ENCODE measurements at places on chromosomes 11 and 22.

GRCh38 chr11:12888525-12889158, 120.5 kb upstream of the RASSF10 start:
- DNase-seq, result peak; percentile 73

DNA sequence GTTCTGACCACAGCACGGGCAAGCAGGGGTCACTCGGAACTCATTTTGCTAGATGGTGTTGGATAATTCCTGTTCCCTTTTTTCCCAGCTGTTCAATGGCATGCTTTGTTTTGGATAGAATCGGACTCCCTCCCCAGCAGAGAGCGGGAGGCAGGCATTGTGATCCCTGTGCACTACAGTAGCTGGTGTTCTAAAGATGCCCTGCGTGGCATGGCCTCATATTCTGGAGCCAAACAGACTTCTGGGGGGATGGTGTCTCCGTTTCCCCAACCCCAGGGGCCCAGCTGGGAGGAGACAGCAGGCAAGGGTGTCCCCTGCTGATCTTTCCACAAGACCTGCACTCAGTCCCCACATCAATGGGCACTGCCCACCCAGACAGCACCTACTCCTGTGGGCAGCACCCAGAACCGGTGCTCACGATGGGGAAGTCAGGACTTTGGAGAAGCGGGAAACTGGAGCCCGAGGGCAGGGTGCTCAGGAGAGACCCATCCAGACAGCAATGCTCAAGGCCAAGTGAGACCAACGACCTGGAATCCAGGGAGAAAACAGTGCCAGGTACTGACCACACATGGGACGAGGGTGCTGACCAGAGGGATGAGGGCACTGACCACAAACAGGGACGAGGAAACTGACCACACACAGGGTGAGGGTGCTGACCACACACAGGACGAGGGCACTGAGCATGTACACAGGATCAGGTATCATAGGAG, 934.9 kb downstream of the BRD1 start:
- DNase-seq, result no peak

DNA sequence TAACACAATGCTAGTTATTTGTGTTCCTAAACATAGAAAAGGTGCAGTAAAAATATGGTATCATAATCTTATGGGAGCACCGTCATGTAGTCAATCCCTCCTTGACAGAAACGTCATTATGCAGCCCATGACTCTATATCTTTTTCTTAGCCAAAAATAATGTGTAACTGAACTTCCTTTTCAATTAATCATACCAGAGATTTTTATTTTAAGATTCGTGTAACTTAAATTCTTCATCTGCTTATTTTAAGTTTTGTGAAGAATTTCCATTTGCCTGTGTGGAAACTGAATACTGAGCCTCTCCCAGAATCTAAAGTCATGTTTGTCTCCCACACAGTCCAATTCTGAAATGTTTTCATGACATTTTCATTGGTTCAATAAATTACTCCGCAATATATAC, 699.1 kb downstream of the KCNA4 start:
- no peak for DNase-seq

GRCh38 chr11:46678741-46679130, 21.7 kb downstream of the ARHGAP1 start:
- DNase-seq, result no peak

DNA sequence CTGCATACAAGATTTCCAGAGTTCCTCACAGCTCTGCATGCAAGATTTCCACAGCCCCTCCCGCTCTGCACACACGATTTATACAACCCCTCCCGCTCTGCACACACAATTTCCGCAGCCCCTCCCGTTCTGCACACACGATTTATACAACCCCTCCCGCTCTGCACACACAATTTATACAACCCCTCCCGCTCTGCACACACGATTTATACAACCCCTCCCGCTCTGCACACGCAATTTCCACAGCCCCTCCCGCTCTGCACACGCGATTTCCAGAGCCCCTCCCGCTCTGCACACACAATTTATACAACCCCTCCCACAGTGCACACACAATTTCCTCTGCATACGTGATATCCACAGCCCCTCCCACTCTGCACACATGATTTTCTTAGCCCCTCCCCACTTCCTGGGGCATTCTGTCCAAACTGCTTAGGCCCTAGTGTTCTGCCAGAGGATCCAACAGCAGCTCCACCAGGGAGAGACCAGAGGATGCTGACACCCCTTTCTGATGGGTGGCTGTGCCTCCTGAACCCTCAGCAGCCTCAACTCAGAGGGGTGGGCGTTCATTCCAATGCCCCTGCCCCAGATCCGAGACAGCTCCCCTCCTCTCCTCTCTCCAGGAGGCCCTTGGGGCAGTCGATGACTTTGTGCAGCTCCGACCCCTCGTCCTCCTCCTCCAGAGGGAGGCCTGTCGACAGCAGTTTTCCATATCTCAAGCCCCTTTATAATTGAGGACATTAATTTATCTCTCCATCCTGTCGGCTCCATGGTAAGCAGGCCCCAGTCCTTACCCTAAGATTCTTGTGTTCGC, 671.7 kb downstream of the BRD1 start:
- no peak for DNase-seq

- no peak for DNase-seq
These were observed 778 bp downstream of the KDELR3 start for GRCh38 chr22:38468443-38469305.

GRCh38 chr22:21054714-21055563, 9.2 kb downstream of the LRRC74B start:
- no peak for DNase-seq

DNA sequence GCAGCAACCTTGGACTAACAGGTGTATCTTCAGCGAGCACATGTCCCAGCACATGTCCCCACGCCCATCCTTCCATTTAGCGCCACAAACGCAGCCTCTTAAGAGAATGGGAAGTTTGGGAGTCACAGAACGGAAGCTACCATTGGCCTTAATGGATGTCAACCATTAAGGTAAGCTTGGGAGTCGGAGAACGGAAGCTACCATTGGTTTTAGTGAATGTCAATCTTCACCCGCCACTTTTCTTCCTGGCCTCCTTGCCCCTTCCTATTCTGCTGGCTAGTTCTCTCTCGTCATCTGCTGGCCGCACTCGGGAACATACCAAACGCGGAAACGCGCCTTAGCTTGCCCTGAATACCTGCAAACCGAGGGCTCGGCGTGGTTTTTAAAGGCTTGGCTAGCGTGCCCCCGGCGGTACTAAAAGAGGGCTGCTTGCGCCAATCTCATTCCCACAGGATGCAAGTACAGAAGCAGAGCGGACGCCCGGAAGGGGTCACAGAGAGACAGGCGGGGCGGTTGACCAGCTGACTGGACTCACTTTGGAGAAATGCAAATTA, 24.3 kb downstream of the GLYATL1 start:
- no peak for DNase-seq

DNA sequence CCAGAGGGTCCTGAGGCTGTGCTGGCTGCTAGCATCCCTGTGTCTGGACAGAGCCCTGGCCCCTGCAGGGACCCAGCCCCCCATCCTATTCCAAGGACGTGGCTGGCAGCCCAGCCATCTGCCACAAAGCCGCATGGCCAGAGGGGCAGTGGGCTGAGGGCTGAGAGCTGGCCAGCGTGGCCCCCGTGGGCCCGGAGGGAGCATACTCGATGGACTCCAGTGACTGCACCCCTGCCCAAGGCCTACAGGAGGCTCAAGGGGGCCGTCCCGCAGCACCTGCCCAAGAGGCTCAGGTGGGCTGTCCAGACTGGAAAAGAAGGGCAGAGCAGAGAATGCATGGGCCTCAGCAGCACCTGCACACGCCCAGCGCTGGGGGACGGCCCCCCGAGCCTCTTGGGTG, 13.1 kb downstream of the TSPAN4 start:
- DNase-seq, result no peak

DNA sequence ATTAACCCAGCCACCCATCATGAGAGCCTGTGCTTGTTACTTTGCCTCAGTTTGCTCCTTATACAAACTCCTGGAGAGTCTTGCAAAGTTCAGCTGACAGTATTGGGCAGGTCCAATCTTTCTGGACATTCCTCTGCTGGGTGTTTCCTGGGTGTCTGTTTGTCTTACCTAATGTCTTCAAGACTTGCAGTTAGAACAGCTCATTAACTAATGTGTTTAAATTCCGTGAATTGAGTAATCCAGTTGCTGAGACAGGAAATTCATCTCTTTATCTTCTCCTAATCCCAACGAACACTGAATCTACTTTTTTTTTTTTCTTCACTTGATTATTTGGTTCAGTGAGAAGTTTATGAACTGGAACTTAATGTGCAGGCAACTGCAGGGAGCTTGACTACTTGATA, 20.6 kb downstream of the BCO2 start:
- no peak for DNase-seq

DNA sequence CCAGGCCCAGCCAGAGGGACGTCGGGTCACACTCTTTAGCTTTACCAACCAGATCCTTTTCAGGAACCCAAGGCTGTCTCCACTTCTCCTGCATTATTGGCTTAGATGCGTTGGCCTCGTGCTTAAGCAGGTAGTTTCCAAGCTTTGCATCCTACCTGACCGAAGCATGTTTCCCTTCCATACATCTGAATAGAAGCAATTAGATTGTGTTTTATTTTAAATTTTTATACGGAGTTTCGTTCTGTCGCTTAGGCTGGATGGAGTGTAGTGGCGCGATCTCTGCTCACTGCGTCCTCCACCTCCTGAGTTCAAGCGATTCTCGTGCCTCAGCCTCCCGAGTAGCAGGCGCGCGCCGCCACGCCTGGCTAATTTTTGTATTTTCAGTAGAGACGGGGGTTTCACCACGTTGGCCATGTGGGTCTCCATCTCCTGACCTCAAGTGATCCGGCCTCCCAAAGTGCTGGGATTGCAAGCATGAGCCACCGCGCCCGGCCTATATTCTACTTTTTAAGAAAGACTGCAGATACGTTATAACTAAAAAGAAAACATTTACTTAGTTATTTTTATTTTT, 677 bp downstream of the DYNC2H1 start:
- no peak for DNase-seq

DNA sequence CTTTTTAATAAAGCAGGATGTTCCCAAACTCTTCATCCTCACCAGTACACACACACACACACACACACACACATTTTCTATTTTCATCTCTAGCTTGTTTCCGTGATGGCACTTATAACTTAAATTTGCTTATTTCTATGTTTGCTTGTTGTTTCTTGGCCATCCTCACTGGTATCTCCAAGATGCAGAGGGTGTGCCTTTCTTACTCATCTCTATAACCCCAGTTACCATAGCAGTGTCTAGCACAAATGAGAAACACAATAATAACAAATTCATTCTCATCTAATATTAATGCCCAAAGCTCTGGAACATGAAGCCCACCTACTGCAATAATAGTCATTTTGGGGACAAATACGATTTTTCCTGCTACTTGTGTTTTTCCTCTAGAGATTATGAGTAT, 156.3 kb downstream of the GRM5 start:
- no peak for DNase-seq
